ENCODE measurements at places on chromosomes 7 and 10.

GRCh38 chr10:133359972-133360610 lies 2.3 kb upstream of the FUOM start:
- DNase-seq = no peak

DNA sequence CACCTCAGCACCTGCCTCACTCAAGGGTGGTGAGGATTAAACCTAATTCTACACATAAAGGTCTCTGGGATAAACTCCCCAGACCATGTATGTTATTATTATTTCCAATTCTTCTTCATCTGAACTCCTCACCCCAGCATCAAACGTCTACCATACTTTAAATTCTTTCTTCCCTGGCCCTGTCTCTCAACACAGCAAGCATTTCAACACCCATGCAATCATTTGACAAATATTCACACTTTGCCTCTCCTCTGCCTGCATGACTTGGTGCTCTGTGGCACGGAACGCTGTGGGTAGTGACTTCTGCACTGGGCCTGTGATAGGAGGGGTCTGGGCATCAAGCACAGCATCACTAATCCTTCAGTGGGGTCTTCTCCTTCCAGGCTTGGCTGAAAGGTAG lies 490.8 kb downstream of the TNS3 start:
- no peak for DNase-seq

- no peak for DNase-seq
Observed at GRCh38 chr10:37520488-37520887, 336.9 kb downstream of the ZNF248 start.

DNA sequence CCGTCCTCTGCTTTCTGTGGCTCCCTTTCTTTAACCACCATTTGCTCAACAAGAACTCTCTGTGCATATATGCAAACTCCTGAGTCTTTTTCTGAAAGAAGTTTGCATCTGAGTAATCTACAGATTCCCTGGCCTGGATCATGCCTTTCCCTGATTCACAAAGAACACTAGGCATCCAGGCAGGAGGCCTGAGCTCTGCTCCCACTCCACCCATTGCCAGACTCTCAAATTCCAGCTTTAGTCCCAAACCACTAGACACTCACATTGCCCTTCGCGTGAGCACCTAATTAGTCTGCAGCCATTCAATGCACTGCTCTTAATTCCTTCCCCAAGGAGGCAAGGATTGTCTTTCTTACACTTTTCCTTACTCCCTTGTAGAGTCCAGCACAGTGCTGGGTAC lies 60.9 kb downstream of the ABCC2 start:
- DNase-seq = no peak

GRCh38 chr7:95845007-95845406 lies 72.7 kb downstream of the DYNC1I1 start:
- DNase-seq = no peak

DNA sequence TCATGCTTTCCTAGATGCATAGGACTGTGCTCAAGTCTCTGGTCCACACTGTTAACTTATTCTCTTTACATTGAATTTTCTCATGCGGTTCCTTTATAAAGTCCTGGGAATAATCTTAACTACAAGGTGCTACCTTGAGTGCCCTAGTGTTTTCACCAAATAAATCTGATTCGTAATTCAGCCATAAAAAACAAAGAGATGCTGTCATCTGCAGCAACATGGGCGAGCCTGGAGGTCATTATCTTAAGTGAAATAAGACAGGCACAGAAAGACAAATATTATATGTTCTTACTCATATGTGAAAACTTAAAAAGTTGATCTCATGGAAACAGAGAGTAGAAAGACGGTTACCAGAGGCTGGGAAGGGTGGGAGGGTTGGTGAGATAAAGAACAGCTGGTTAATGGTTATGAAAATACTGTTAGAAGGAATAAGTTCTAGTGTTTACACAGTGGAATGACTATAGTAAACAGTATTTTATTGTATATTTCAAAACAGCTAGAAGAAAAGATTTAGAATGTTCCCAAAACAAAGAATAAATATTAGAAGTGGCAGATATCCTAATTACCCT lies 38.3 kb downstream of the NT5C3A start:
- DNase-seq = no peak
